Keratinocyte (primary cell): ENCODE measurements at places on chromosomes 7 and 10. TPM values are rescaled to one million over a fixed set of nuclear protein-coding genes. Genes with fewer than 3 reads are reported as not detected.

DNA sequence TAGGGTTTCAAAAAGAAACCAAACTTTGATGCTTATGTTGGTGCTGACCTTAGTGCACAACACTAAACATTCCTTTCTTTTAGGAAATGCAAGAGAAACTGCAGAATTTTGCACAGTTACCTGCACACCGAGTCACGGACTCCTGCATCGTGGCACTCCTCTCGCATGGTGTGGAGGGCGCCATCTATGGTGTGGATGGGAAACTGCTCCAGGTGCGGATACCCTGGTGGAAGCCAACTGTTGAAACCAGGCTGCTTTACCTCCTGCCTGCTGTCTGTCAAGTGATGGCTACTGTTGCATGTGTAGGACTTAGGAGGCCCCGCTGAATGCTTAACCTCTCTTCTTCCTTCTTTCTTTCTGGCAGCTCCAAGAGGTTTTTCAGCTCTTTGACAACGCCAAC is 11.7 kb downstream of the CASP2 start:
- no peak for DNase-seq

DNA sequence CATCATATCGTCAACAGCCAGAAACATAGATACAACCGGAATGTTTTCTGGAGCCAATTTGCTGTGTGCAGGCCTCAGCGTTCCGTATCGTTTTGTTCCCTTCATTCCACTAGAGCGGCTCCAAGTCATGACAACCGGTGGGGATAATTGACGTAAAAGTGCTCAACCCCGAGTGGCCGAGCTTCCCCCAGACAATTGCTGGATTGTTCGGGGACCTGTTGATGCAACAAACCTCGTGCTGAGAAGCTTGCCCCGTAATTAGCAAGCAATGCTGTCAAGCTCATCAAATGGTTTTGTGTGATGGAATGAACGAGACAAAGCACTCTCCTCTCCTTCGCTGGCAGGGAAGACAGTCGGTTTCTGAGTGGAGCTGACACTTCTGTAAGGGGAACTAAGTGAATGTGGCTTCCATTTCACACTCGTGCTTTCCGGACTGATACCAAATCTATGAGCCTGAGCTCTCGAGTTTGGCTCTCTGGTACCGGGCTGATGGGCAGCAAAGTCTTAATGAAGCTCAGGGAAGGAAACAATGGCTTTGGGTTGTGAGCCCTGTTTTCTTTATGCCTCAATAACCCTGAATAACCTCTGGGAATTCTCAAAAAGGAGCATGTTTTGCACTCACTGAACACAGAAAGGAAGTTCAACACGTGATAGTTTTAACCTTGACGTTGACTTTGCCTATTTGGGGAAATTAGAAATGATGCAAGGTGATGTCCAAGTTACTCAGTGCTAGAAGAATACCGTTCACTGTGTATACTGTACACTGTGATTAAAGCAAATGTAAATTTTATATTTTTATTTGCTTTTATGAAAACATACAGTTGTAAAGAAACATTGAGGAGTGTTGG is 220.5 kb downstream of the BAMBI start:
- no peak for DNase-seq

- DNase-seq: no peak
Measured at GRCh38 chr7:36400036-36400435, 10.4 kb downstream of the ANLN start.

- DNase-seq: no peak
Measured at GRCh38 chr10:85060944-85061343, 732.6 kb downstream of the CCSER2 start.

NKX1-2 gene
- 0.89 to 3.6 TPM (median 1.9 TPM) in 3 replicates for polyA plus RNA-seq

PRRT4 gene
- 0.12 to 0.23 TPM (median 0.12 TPM) in 3 replicates for polyA plus RNA-seq

DNA sequence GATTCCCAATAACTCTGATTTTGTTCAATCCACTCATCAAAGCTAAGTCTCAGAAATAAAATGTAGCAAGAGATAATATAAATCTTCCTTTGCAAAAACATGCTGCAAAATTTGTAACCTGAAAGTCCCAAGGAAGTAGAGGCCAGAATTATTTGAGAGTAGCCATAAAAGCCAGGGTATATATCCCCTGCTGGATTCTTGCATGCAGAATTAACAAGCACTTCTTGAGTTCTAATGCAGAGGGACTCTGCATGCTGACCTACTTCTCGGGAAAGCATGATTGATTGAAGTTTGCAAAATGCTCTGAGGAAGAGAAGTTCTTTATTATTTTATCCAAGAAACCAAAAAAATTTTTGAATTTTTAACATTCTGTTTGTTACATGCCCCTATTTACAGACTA is 121.6 kb downstream of the THSD7A start:
- DNase-seq: no peak

TRIM50 gene
- not detected in 3 replicates for polyA plus RNA-seq

DNA sequence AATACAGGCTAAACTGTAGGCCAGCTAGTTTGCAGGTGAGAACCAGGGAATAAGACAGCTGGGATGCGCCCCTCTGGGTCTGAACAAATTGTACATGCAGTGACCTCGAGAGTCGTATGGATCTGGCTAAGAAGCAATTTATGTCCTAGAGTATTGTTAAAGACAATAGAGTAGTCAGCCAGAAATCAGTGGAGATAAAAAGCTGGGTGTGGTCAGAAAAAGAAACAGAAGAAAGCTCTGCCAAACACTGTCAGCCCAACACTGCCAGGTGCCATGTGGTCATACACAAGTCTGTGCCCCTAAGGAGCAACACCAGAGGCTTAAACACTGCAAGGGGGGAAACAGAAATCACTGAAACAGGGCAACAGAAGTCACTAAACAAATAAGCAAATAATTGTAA is 62.2 kb downstream of the CNOT4 start:
- DNase-seq: no peak

- no peak for DNase-seq
Measured at GRCh38 chr10:91104193-91105041, 116.0 kb upstream of the PCGF5 start.

- DNase-seq: no peak
Measured at GRCh38 chr10:14093730-14094484, 236.8 kb downstream of the FRMD4A start.

SLF2 gene
- 4.6 to 7.1 TPM (median 4.9 TPM) in 3 replicates for polyA plus RNA-seq

FIS1 gene
- 202 to 244 TPM (median 240 TPM) in 3 replicates for polyA plus RNA-seq

TYW1B gene
- polyA plus RNA-seq: 1.4 to 2.5 TPM (median 1.9 TPM) in 3 replicates

DNA sequence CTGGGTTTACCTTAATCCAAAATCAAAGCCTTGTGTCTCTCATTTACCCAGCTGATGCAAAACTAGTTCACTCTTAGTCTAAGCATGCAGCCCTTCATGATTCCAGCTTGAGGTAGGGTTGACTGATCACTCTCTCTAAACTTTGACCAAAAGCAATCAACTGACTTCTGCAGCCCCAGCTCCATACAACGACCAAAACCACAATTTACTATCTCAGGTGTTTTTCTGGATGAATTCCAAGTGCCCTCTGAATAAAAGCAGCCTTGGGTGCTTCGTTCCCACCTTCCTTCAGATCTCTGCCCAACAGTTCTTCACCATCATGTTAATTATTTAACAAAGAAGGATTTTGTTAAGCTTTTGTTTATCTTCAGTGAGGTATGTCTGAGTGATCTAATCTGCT is 62.6 kb downstream of the CCDC6 start:
- DNase-seq: no peak

AOAH gene
- polyA plus RNA-seq: 0.43 to 0.54 TPM (median 0.45 TPM) in 3 replicates

DNA sequence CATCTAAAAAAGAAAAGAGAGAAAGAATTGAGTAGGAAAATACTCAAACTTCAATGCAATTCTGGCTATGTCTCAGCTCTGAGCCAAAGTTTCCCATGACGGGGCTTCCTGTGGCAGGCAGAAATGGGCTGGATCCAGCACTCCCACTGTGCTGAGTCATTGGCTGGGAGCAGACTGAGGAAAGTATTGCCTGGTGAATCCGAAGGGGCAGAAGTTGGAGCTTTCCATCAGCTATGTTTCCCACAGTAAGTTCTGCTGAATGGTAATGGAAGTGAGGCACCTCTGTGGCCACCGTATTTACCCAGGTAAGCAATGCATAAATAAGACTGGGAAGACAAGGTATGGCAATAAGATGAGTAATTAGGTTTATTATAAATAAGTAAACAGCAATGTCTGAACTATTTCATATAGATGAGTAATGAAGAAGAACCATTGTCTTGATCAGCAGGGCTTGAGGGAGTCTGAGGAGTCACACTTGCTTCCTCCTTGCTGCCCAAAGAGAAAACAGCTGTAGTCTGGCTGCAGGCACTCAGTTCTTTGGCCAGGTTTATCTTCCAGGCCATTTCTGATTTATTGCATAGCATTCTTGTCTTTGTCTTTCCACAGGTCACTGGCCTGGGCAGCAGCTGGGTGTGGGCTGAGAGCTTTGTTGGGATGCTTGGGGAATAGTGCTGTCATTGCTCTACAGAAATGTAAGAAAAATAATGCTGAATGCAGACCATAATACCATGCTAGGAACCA is 255.3 kb downstream of the DNAJB9 start:
- no peak for DNase-seq

- DNase-seq: no peak
Measured at GRCh38 chr7:150959081-150959480, 19.0 kb downstream of the KCNH2 start.

DNA sequence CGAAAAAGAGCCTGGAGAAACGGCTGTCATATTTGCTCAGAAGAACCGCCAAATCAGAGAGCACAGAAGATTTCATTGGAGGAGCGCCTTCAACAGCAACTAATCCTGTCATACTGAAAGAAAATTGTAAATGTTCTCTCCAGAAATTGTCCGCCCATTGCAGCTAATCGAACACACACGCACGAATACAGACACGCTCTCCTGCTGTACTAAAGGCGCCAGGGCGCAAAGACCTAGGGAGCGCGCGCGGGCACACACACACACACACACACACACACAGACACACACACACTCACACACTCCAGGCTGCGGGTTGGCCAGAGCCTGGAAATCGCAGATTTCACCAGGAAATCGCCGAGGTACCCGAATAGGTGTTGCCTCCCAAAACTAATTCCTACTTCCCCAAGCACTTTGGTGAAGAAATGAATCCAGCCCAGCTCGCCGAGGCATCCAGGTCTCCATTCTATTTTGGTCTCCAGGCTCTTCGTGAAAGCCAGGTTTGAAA is at the start of gene CHRM2:
Gene CHRM2, plus strand, starts transcription at position 157 of the 505 bp plus-strand sequence. CDS start 146,214 bp downstream, outside the sequence.
- DNase-seq: no peak

DNA sequence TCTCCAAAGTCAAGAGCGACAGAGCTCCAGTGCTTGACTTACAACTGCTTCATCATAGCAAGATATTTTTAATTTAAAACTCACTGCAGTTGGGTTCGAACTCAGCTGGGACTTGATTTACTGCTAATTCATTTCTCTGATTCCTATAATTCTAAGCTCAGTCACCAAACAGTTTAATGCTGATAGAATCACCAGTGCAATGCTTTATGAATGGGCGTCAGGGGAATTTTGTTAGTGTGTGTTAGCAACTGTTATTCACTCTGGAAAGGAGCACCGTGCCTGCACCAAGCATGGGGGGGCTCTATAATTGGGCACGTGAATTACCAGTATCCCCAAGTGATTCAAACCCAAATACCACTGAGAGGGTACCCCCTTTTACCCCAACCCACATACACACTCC is 10.4 kb downstream of the PLXNA4 start:
- DNase-seq: no peak

DNA sequence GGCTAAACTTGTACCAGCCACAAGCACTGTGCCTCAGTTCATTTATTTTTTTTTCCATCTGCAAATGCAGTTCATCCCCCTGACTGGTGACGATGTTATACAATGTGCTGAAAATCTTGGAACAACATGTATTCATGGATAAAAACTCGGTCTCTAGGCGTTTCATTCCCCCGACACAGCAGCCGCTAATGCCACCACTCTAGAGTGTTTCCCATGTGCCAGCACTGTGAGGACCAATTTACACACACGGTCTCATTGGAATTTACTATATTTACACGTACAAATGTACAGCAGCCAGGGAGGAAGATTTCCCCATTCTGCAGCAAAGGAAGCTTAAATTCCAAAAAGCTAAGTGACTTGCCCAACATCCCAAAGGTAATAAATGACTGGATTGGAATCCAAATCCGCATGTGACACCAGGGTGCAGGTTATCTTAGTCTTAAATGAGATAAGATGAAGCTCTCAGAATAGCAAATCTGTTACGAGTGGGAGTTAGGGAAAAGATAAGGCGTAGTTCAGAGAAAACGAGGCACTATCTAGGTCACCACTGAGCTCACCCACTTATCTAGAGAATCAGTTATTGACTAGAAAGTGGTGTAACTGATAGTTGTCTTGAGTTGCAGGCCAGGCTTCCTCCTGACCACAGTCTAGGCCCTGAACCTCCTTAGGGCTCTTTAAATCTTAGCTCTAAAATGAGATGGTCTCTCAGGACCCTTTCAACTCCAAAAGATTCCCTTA is 36.7 kb downstream of the FAM107B start:
- no peak for DNase-seq

GRCh38 chr10:3868271-3868664 is 83.3 kb upstream of the KLF6 start:
- no peak for DNase-seq

- no peak for DNase-seq
Measured at GRCh38 chr7:23067271-23067670, 38.3 kb upstream of the KLHL7 start.

GIMAP2 gene
- polyA plus RNA-seq: 1.7 to 3.2 TPM (median 2.5 TPM) in 3 replicates

DNA sequence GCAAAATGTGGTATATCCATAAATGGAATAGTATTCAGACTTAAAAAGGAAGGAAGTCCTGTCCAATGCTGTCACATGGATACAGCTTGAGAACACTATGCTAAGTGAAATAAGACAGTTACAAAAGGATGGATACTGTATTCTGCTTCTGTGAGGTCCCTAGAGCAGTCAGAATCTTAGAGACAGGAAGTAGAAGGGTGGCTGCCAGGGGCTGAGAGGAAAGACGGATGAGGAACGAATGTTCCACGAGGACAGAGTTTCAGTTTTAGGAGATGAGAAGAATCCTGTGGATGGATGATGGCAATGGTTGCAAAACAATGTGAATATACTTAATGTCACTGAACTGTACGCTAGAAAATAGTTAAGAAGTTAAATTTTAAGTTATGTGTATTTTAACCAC is 3.8 kb downstream of the PRKCQ start:
- DNase-seq: no peak

DNA sequence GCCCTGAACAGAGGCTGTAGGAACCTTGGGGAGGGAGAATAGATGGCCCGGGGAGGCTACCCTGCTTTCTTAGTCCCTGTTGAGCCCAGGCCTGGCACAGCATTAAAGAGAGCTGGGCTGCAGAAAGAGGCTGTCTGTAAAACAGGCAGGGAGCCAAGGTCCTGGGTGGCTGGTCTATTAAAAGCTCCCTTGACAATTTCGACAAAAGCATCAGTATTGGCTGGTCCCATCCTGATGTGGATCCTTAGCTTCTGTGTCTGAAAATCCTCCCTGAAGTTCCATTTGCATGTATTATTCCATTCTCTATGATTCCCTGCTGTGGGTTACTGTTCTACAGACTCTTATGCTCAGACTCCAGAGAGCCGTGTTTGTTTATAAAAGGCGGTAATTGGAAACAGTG is 158.5 kb downstream of the GALNT17 start:
- DNase-seq: no peak

- no peak for DNase-seq
Measured at GRCh38 chr7:77791956-77792355, 6.3 kb downstream of the TMEM60 start.

- DNase-seq: no peak
Measured at GRCh38 chr7:144908324-144908723, 72.5 kb upstream of the TPK1 start.

- no peak for DNase-seq
Measured at GRCh38 chr7:26081638-26082037, 70.4 kb upstream of the NFE2L3 start.

GRCh38 chr10:8017277-8017676 is 37.2 kb upstream of the GATA3 start:
- no peak for DNase-seq

GRCh38 chr10:43863859-43864591 is 215.3 kb upstream of the ZNF32 start:
- DNase-seq: no peak

PLEKHS1 gene
- not detected in 3 replicates for polyA plus RNA-seq

GRCh38 chr10:1297566-1298301 is 241.5 kb downstream of the WDR37 start:
- DNase-seq: no peak

IDI2 gene
- polyA plus RNA-seq: not detected in 3 replicates

RPP30 gene
- 26.4 to 48.6 TPM (median 34.2 TPM) in 3 replicates for polyA plus RNA-seq

FGFR2 gene
- 12.8 to 23.9 TPM (median 20.6 TPM) in 3 replicates for polyA plus RNA-seq
